ENCODE measurements at places on chromosomes 5 and 9.

GRCh38 chr9:81690251-81690851, 1.0 kb upstream of the TLE1 start:
- no peak for DNase-seq

- DNase-seq = no peak
Observed at GRCh38 chr5:81545911-81546310, 152.0 kb upstream of the ACOT12 start.

DNA sequence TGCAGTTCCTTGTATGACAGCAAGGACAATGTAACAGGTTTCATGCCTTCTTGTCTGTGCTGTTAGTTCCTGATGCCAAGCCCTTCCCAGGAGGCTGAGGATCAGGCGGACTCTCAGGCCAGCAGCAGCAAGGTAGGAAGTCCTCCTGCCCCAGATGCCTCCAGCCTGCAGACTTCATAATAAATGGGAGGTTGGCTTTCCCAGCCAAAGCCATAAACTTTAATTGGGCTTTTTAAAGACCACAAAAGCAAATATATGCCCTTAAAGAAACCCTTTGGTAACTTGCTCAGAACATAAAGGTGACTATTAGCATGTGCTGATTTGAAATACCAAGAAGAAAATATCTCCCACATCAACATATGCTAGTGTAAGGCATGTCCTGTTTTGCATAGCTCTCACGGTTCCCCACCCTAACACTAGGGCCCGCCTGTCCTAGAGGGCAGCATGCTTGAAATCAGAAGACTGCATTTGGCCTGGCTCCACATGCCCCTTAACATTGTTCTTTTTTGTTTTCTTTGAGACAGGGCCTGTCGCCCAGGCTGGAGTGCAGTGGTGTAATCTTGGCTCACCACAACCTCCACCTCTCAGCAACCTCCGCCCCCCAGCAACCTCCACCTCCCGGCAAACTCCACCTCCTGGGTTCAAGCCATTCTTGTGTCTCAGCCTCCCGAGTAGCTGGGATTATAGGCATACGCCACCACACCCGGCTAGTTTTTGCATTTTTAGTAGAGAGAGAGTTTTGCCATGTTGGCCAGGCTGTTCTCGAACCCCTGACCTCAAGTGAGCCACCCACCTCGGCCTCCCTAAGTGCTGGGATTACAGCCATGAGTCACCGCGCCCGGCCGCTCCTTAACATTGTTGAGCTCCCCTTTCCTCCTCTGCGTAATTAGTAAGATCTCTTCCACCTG, 44.6 kb upstream of the FCN1 start:
- DNase-seq = no peak

GRCh38 chr5:139738193-139739149, 57.1 kb upstream of the PSD2 start:
- DNase-seq = no peak

GRCh38 chr9:24939109-24939850, 393.6 kb upstream of the IZUMO3 start:
- no peak for DNase-seq

DNA sequence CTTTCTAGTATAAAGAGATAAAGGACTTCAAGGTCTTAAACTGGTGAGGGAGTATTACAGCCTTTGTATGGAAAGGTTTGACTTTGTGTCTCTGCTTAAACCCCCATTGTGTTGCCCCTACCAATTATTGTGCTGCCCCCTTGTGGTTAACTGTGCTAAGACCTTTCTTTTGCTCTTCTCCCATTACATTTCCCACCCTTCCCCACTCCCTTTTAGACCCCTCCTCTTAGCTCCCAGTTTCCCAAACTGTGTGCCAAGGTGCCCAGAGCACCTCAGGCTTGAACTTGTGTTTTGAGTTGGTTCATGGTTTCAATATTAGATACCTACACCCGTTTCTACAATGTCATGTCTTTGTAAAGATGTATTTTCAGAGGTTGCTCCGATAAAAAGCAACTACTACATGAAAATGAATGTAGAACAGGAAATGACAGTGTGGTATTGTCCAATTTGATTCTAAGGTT, 2.9 kb downstream of the JAK2 start:
- DNase-seq = peak; percentile 17

- DNase-seq = no peak
Observed at GRCh38 chr9:127898433-127899127, 823 bp downstream of the ST6GALNAC6 start.

- DNase-seq = no peak
Observed at GRCh38 chr5:32434221-32434620, 10.3 kb downstream of the ZFR start.

DNA sequence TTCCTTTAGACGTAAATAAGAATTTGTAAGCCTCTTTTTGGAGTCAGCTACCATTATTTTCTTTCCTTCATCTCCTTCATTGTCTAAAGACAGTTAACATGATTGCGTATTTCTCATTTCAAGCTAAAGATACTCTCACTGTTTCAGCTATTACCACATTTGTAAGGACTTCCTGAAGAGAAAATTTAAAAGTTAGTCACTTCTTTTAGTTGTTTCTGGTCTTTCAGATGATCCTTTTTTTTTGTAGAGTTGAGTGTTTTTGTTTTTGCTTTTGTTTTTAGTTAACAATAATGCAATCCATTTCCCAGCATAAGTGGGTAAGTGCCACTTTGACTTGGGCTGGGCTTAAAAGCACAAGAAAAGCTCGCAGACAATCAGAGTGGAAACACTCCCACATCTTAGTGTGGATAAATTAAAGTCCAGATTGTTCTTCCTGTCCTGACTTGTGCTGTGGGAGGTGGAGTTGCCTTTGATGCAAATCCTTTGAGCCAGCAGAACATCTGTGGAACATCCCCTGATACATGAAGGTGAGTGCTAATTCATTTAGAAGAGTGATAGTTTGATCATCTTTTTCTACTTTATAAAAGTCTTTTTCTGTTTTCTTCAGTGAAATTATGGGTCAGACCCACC, 2.0 kb downstream of the IL31RA start:
- DNase-seq = no peak

GRCh38 chr5:68187268-68188055, 28.1 kb upstream of the PIK3R1 start:
- no peak for DNase-seq

DNA sequence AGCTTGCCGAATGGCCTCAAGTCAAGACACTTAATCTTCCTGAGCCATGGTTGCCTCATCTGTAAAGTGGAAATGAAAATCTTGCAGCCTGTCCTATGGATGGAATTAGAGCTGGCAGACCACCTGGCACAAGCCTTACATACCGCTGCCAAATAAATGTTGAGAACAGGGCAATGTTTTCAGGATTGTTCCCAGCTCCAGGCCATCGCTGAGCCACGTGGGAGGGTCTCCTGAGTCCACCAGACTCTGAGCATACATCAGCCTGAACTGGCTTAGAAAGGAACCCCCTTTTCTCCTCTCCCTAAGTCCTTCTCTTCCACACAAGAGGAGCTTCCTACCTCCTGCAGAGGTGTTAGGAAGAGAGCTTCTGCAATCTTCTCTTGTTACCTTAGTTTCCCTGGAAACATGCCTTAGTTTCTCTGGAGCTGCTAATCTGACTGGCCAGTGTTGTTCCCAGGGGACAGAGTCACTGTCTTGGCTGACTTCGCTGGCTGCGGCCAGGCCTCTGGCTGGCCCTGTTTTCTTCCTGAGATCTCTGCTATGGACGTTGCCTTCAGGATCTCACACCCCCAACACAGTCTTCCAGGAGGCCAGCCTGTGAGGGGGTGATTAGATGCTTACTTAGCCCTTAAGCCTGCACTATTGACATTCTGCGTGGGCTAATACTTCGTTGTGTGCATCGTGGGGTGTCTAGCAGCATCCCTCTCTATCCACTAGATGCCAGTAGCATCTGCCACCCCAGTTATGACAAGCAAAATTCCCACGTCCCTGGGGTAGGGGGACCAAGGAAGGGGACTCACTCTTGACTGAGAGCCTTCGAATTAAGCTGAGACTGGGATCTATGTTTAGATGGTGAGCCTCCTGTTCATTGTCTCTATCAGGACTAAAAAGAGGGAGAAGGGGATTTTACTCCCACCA, 62.2 kb downstream of the BOD1 start:
- DNase-seq = no peak

GRCh38 chr9:7234144-7234543, 476.4 kb downstream of the KDM4C start:
- peak; percentile 46 for DNase-seq

DNA sequence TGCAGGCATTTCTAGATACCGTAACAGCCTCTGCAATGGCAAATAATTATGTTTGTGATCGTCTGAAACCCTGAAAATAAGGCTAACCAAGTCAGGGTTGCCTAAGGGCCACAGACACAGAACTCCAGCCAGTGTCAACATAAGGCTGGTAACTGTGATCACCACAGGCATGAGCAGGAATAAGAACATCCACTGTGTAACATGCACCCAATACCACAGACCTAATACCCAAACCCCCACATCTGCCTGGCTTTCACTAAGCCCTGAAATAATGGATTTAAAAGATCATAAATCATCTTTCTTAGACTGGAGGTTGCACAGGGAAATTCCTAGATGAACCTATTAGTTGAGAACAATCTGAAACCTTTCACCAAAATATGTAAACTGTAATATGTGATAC, 394.5 kb downstream of the NFIB start:
- DNase-seq = no peak

- no peak for DNase-seq
Observed at GRCh38 chr5:111752426-111752965, 4.5 kb downstream of the NREP start.

- no peak for DNase-seq
Observed at GRCh38 chr5:158718738-158719505, 380.8 kb downstream of the EBF1 start.

DNA sequence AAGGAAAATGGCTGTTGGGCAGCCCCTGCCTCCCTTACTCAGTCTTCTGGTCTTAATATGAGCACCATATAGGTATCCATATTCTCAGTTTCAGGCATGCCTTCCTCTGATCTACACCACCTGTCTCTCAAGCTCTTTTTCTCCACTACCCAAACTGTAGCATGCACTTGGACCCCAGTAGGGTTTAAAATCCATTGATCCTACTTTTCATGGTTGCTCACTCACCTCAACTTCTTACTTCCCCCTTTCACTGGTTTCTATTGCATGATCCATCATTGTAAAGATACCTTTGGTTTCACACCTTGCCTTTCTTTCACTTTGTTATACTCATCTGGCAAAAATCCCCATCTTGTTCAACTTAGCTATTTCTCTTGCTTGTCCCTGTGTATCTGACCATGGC, 159.4 kb downstream of the KDM4C start:
- no peak for DNase-seq

GRCh38 chr5:116394186-116394867, 180.3 kb downstream of the SEMA6A start:
- DNase-seq = no peak

DNA sequence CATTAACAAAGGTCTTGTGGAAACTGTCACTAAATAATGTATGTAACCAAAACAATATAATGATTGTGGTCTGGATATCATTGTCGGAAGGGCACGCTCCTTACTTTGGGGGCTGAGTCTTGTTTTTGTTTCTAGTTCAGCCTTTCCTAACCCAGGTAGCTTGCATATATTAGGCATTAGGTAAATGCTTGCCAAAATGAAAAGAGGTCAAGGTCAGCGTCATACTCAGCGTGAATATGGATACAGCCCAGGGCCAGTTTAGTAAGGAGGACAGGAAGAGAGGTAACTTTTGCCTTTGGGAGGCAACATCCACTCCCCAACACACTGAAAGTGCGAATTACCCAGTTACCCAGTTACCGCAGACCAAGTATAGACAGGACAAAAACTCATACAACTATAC, 171.4 kb downstream of the RAB3C start:
- DNase-seq = no peak

GRCh38 chr9:78493166-78493742, 196.3 kb downstream of the PSAT1 start:
- no peak for DNase-seq

DNA sequence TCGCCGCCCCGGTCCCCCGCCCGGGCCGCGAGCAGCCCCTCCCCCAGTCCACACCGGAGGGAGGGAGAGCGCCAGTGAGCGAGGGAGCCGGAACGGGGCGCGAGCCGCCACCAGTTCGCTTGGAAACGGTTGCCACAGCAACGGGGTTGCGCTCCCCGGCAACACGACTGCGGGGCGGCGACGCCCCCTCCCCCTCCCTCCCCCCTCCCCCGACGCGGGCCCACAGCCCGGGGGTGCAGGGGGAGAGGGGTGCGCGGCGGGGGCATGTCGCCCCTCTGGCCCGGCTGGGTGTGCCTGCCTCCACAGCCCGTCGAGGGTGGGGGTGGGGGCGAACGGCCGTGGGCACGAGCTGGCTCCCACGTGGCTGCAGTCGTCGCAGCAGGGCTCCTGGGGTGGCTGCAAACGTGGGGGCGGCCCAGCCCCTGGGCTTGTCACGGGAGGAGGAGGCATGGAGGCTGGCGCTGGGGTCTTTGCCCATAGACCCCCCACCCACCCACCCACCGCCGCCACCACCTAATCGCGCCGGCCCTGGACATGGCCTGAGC, 524 bp downstream of the PRR7 start:
- DNase-seq = peak; percentile 67

DNA sequence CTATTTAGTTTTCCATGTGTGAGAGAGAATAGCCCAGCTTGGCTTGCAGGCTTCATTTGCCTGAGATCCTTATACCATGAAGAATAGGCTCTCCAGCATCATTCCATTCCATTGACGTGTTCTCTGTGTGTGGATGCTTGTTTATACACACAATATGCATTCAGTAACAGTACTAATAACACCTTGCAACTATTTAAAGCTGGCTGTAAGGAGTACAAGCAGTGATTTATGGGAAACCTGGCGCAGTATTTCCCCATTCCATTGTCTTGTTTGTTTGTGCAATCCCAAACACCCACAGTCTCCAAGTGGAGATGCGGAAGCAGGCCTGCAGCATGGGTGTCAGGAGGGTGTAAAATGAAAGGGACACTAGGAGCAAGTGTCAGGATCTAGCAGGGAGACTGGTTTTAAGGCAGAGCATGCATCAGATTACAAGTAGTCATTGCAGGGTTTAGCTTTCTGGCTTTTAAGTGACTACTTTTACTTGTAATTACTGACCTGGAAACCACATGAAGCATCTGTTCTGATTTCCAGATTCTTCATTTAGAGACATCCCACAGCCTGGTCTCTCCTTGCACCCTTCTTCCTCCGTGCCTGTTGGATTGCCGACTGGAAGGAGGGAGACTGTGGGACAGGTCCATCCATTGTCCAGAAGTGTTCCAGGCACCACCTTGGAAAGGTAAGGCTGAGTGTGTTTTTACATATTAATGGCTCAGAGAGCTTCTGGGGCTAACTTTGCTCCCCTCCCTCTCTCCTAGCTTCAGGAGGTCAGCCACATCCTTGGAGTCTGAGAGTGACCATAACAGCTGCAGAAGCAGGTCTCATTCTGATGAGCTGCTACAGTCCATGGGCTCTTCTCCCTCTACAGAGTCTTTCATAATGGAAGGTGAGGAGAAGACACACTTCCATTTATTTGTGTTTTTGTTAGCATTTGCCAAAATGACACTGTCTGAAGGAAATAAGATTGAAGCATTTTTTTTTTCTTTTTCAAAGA, 241.6 kb downstream of the ARHGEF28 start:
- DNase-seq = no peak

Data from activated T-cell treated with anti-CD3 and anti-CD28 coated beads for 48 hours (primary cell).